Activated CD4-positive, CD25-positive, alpha-beta regulatory T cell treated with anti-CD3 and anti-CD28 coated beads, Interleukin-2, amount 50 U/mL, for 24 hours (primary cell): ENCODE measurements at places on chromosomes 5 and 9.

- no peak for ATAC-seq
Measured at GRCh38 chr5:82799361-82800077, 277.7 kb downstream of the TMEM167A start.

DNA sequence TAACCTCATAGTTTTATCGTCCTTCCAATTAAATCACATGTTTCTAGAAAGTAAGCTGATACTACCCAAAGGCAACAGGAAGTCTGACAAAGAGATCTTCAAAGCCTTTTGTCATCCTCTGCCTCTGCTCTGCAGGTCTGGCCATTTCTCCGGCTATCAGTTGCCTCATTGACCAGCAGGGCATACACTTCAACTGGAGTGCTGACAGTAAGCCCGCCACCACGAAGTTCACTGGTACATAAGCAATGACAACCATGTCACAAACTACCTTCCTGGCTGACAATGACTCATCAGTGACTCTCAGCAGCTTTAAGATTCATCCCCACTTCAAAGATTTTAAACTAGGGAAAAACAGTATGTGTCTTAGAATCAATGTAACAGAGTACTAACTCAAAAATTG lies 20.6 kb downstream of the SPTLC1 start:
- ATAC-seq: peak; percentile 91

DNA sequence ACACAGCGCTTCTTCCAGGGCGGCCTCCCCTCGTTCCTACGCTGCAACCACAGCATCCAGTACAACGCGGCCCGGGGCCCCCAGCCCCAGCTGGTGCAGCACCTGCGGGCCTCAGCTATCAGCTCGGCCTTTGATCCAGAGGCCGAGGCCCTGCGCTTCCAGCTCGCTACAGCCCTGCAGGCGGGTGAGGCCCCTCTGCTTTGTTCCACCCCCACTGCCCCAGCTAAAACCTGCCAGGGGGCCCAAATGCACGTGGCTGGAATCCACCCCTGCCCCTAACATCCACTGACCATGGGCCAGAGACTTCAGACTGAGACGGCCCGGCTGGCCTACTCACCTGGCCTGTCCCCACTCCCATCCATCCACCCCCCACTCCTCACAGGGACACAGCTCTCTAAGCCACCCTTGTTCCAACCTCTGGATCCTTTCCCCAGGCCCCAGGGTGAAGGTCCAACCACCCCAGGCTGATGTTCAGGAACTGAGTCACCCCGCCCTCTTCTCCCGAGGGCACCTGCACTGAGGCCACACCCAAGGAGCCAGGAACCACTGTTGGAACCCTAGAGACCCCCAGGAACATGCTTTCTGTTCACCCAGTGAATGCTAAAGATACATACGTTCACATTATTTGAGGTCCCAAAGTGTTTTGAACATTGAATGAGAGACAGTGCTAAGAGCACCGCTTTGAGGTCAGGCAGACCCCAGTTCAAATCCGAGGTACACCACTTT lies 18.9 kb upstream of the ASS1 start:
- ATAC-seq: no peak

DNA sequence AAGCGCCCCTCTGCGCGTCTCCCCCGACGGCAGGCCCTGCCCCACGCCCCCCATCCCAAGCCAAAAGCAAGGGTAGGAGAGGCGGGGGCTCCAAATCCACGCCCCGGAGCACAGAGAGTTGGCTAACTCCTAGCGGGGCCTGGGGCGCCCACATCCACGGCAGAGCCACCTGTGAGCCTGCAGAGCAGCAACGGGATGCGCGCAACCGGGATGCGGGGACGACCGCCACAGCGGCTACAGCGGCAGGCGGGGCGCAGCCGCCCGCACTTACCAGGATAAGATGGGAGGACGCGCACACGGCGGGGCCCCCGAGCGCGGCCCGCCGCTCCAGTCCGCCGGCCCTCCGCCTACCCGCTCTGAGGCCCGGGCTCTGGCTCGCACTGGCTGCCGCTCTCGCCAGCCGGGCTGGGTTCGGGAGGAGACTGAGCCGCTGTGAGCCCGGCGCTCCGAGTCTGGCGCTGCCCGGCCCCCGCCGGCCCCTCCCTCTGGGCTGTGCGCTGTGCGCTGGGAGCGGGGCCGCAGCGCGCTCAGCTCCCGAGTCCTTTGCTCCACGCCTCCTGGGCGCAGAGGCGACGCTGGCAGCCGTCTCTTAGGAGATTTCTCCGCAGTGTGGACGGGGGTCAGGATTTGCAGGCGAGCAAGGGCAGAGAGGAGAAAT lies at the start of gene SLC24A2:
Gene SLC24A2, minus strand, starts transcription at position 424 of the 658 bp plus-strand sequence.
- ATAC-seq: no peak

GRCh38 chr5:82789095-82789494 lies 288.1 kb downstream of the TMEM167A start:
- no peak for ATAC-seq

- ATAC-seq: no peak
Measured at GRCh38 chr5:179284751-179285631, 60.3 kb downstream of the ADAMTS2 start.

DNA sequence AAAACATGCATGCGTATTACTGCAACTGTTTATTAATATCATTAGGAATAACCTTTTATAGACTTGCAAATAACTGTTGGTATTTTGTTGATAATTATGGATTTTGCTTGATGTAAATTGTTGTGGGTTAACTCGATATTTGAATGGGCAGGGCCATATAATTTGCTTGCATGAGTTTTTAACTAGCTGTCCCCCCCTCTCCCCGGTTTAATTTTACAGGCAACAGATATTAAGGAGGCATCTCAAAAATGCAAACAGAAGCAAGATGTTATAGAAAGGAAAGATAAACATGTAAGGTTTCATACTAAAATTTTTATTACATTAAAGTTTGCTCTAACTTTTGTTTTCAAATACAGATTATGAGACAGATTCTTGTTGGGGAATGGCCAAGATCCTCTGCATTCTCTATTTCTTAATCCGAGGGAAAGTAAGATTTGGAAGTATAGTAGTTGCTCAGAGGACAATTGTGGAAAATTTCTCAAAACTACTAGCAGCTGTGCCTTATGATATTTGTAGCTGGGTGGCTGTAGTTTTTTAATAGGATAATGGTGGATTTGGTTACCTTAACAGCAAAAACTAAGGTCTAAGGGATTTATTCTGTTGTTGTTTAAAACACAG lies 27.3 kb downstream of the SMC5 start:
- ATAC-seq: no peak

DNA sequence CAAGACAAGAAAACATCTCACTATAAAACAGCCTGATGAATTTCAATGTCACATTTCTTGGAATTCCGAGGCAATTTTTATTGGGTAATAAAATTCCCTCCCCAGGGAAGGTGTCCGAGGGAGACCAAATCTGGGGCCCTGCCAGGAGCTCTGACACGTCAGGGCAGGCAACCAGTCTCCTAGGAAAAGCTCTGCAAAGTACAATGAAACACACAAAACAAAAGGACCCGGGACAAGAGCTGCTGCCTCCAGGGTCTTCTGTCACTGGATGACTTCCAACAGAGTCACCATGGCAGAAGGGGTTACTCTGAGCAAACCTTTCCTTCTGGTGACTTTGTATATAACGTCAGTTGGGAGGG lies 50.8 kb downstream of the SAXO1 start:
- no peak for ATAC-seq

GRCh38 chr5:32562843-32563242 lies 22.5 kb upstream of the SUB1 start:
- no peak for ATAC-seq

GRCh38 chr5:55154873-55155272 lies 5.1 kb upstream of the GPX8 start:
- no peak for ATAC-seq

DNA sequence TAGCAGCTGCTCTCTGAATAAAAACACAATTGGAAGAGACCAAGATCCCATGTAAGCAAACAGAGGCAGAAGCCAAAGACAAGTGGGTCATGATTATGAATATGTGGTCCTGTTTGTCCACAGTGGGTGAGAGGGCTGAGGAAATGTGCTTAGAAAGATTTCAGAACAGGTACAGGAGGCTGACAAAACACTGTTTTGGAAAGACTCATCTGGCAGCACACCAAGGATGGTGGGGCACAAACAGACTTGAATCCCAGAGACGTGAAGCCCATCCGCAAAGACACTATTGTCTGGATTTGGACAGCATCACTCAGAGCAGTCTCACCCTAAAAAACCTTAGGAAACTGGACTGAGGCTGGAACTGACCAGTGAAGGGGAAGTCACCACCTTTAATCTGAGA lies 85.0 kb downstream of the ADRB2 start:
- ATAC-seq: no peak

DNA sequence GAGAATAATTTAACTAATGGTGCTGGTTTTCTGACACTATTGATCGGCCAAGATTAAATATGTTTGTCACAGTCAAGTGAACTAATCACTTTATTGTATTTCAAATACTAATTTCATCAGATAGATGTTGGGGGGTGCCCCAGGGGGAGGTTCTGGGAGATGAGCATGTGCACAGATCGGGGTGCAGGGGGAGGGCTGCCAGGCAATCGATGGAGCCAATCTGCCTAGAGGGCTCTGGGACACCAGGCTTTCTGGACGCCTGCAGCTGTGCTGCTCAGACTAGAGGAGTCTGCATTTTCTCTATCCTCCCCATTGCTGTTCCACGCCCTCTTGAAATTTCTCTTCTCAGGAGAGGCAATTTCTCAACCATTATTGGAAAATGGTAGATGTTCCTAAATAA lies 100.0 kb upstream of the ALDH1B1 start:
- ATAC-seq: no peak

GRCh38 chr5:157486221-157486681 lies 26.2 kb downstream of the NIPAL4 start:
- ATAC-seq: peak; percentile 8

GRCh38 chr9:2138646-2139045 lies 123.5 kb downstream of the SMARCA2 start:
- ATAC-seq: no peak

DNA sequence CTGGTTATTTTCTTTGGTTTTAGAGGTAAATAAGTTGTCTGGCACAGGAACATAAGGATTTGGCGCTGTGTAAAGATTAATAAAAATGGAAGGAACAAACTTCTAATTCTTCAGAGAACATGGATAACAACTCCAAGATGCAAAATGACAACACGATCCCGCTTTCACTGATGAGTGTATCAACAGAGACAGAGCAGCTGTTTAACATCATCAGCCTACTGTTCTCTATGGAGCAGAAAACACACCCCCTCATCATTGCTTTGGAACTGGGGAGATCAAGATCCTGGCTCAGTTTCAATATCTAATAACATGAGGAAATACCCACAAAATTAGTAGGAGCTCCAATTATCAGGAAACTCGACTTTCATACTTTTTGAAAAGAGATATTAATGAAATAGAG lies 8.3 kb upstream of the GAS1 start:
- no peak for ATAC-seq

DNA sequence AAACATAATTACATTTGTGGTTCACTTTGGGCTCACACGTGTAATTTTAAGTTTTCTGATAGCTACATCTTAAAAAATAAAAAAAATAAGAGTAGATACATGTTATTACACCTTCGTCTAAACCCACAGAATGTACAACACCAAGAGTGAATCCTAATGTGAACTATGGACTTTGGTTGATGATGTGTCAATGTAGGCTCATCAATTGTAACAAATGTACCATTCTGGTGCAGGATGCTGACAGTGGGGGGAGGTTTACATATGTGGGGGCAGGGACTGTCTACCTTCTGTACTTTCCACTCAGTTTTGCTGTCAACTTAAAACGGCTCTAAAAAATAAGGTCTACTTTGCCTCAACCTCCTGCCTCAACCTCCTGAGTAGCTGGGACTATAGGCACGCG lies 2.5 kb upstream of the RECK start:
- no peak for ATAC-seq

DNA sequence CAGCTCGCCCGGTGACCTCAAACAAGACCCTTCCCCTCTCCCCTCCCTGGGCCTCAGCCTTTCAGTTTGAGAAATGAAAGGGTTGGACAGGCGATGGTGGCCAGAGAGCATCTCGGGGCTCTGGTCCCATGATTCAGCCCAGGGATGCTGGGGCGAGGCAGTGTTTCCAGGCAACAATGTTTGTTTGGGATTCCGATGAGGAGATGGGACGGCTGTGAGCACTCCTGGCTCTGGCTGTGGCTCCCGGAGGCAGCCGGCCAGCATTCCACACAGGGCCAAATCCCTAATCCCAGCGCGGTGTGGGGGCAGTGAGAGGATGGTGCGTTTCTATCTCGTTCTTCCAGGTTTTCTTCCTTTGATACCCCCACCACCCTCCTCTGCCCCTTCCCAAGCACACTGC lies 66.0 kb downstream of the HMCN2 start:
- ATAC-seq: no peak

- peak; percentile 69 for ATAC-seq
Measured at GRCh38 chr5:143213851-143214363, 189.6 kb downstream of the NR3C1 start.

GRCh38 chr9:116789081-116789480 lies 102.0 kb downstream of the TRIM32 start:
- no peak for ATAC-seq

GRCh38 chr9:138082918-138083636 lies 205.5 kb downstream of the CACNA1B start:
- no peak for ATAC-seq
